ENCODE measurements at places on chromosomes 12 and 14. TPM values are rescaled to one million over a fixed set of nuclear protein-coding genes. Genes with fewer than 3 reads are reported as not detected.

DNA sequence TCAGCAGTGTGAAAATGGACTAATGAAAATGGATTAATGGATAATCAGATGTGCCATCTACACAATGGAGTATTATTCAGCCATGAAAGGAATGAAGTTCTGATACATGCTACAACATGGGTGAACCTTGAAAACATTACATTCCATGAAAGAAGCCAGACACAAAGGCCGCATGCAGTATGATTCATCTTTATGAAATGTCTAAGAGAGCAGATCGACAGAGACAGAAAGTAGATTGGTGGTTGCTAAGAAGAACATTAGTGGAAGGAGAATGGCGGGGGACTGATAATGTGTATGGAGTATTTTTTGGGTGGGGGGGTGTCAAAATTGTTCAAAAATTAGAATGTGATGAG lies 47.3 kb downstream of the PRKAB1 start:
- H3K4me1 ChIP-seq: no peaks in the 10 kb centered on the region
- no peak overlapping the region for H3K4me3 ChIP-seq
- DNase-seq: no peak
- no peaks in the 10 kb centered on the region for H3K27me3 ChIP-seq
- no peaks in the 10 kb centered on the region for H3K36me3 ChIP-seq
- H3K27ac ChIP-seq: no peak overlapping the region

- DNase-seq: no peak
- H3K36me3 ChIP-seq: no peaks in the 10 kb centered on the region
- H3K27ac ChIP-seq: no peak overlapping the region
- H3K4me1 ChIP-seq: no peaks in the 10 kb centered on the region
- no peak overlapping the region for H3K4me3 ChIP-seq
Measured at GRCh38 chr12:64706306-64706705, 52.9 kb downstream of the GNS start.

DNA sequence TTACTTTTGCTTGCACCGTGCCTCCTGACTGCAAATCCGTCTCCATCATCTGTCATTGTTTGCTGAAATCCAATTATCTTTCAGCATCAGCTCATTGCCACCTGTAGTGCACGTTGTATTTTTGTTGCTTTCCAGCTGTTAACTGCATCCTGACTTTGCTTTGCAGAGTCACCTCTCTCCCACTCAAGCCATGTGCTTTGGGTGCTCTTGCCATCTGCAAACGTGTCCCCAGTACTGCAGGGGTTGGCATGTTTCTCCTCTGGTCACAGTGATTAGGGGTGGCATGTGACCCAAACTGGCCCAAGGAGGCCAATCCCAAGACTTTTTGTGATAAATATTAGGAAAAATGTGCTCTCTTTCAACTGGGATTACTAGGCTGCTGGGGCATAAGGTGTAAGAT lies 10.5 kb upstream of the TMED2 start:
- no peak overlapping the region for H3K27ac ChIP-seq
- no peaks in the 10 kb centered on the region for H3K27me3 ChIP-seq
- no peak overlapping the region for H3K4me3 ChIP-seq
- DNase-seq: no peak
- H3K4me1 ChIP-seq: no peaks in the 10 kb centered on the region
- no peaks in the 10 kb centered on the region for H3K36me3 ChIP-seq

- H3K27me3 ChIP-seq: no peaks in the 10 kb centered on the region
- no peaks in the 10 kb centered on the region for H3K4me1 ChIP-seq
- no peak overlapping the region for H3K27ac ChIP-seq
- H3K36me3 ChIP-seq: no peaks in the 10 kb centered on the region
- H3K4me3 ChIP-seq: no peak overlapping the region
Measured at GRCh38 chr12:66239295-66239694, 50.3 kb downstream of the IRAK3 start.

GRCh38 chr12:81263072-81263471 lies 185.2 kb downstream of the ACSS3 start:
- no peak for DNase-seq
- H3K4me3 ChIP-seq: no peak overlapping the region
- no peaks in the 10 kb centered on the region for H3K4me1 ChIP-seq
- H3K27me3 ChIP-seq: no peaks in the 10 kb centered on the region
- H3K36me3 ChIP-seq: no peaks in the 10 kb centered on the region
- no peak overlapping the region for H3K27ac ChIP-seq

- no peak overlapping the region for H3K4me3 ChIP-seq
- H3K27ac ChIP-seq: no peak overlapping the region
- peaks cover 4% of the 10 kb centered on the region for H3K4me1 ChIP-seq
- no peak for DNase-seq
- no peaks in the 10 kb centered on the region for H3K27me3 ChIP-seq
- H3K36me3 ChIP-seq: no peaks in the 10 kb centered on the region
Measured at GRCh38 chr12:78002878-78003277, 172.2 kb downstream of the NAV3 start.

NPFF gene
- total RNA-seq: not detected

RFC5 gene
- 9.4 TPM for total RNA-seq

OR11H12 gene
- not detected for total RNA-seq
